ENCODE measurements at places on chromosomes 4 and X.

DNA sequence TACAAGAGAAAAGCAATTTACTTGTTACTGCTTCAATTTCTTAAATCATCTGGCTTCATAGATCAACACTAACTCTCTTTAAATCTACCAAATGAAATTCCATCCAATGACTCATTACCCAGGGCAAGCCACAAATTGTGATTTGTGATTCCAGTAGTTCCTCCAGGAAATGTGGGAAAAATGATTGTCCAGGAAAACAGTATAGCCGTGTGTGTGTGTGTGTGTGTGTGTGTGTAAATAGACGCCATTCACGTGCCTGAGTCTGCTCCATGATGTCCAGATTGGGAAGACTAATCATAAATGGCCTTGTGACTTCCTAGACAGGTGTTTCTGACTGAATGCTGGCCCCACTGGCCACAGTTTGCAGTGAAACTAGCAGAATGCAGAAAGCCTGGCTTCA, 121.3 kb downstream of the HS6ST2 start:
- no peak for DNase-seq

DNA sequence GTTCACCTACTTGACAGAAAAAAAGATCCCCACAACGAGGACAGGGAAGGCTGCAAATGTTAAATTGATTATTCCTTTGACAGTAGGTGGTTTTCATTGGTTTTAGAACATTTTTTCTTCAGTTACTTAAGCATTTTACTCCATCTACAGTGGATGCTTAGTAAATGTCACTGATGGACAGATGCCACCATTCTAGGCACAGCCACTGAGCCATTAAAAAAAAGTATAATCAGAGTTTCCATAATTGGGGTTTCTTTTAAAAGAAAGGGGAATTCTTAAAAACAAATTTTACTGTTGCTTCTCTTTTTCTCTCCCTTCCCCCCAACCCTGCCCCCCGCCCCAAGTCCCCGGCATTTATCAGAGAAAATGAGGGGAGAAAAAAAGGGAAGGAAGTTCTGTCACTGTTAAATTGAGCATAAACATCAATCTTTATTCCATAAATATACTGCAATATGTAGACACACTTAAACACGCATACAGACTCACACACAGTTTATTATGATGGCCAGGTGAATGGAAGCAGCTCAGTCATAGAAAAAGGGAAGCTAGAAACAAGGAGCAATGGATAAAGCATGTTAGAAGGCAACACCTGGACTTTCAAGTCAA, 79.7 kb upstream of the PRPS2 start:
- no peak for DNase-seq

DNA sequence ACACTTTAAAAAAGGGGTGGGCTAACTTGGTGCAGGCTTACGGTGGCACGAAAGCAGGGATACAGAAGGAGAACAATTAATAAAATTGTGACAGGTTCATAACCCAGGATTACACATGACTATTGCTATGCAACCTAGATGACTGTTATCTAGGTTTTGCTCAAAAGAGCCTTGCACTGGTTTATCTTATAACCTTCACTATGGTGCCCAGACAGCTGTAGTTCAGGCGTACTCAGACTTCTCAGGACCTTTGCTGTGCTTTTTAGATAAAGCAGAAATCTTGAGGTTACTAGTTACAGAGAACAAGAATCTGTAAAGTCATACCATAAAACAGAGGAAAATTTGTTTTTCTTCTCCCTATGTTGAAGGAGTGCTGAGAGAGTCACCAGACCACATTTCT, 44.4 kb downstream of the UGT2A3 start:
- no peak for DNase-seq

DNA sequence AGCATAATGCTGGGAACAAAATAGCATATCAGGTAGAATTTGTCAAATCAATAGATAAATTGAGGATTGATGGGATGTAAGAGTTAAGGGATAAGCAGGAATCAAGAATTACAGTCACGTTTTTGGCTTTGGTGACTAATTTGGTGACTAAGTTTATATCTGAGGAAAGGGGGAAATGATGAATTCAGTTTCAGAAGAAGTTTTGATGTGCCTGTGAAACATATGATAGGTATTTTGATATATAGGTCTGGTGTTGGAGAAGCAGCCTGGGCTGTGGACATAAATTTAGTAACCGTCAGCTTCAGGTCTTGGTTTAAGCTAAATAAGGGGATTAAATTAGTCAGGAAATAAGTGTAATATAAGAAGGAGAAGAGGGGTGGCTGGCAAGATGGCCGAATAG, 79.0 kb upstream of the EDA2R start:
- no peak for DNase-seq

- no peak for DNase-seq
Observed at GRCh38 chr4:173531086-173531965, 1.3 kb upstream of the HAND2 start.

DNA sequence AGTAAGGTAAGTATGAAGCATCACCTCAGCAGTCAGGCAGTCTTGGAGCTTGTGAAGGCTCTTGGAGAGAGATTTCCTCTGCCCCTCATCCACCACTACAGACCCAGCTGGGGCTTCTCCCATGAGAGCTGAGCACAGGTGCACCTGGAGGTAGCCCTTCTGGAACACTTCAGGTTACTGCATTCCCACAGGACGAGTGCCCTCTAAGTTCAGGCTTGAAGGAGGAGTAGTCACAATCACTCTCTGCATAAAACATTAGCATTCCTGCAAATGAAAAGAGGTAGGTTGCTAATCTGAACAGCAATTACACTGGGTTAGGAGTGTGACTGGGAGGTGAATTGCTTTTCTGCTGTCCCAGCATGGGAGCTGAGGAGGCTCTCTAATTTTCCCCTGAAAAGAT, 308.8 kb downstream of the TEX13C start:
- DNase-seq, result no peak
